ENCODE measurements at places on chromosomes 2 and 18.
A peak's percentile ranks its signal among the peaks of the same experiment; 100 is the strongest.

GRCh38 chr2:43472527-43473194, 123.2 kb downstream of the THADA start:
- DNase-seq: no peak

GRCh38 chr2:187924293-187924692, 367.4 kb upstream of the GULP1 start:
- no peak for DNase-seq

DNA sequence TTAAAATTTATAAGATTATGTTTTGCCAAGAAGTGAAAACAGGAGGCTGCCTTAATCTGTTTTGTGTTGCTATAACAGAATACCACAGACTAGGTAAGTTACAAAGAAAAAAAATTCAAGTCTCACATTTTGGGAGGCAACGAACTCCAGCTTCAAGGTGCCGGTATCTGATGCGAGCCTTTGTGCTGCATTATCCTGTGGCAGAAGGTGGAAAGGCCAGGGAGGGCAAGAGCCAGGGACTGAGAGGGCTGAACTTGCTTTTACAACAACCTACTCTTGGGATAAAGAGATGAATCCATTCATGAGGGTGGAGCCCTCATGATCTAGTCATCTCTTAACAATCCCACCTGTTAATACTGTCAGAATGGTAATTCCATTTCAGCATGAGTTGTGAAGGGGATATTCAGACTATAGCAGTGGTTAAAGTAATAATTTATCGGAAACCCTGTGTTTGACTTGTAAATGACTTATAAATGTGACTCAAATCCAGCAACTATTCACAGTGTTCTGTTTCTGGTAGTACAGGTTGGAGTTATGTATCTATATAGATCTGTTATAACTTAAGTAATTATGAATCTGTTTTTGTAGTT, 3.7 kb downstream of the MTX2 start:
- no peak for DNase-seq

GRCh38 chr2:144982481-144982880, 462.6 kb upstream of the ZEB2 start:
- DNase-seq: no peak

- DNase-seq: no peak
These were observed 6.1 kb upstream of the INO80B start for GRCh38 chr2:74448771-74449170.

DNA sequence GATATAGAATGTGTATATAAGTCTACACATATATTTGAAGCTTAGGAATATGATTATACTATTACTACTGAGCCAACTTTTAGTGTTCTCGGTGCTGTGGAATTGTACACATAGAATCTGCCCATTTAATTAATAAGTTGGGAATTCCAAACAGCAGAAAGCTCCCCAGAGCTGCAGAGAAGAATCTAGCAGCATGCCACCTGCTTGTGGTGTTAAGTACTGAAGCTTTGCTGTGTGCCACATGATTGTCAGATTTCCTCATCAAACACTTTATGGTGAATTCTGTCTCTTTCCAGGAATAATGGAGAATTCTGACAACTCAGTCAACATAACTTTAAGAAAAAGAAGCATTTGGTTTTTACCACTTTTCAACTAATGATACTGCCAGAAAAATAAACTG, 117.8 kb downstream of the WDSUB1 start:
- no peak for DNase-seq

DNA sequence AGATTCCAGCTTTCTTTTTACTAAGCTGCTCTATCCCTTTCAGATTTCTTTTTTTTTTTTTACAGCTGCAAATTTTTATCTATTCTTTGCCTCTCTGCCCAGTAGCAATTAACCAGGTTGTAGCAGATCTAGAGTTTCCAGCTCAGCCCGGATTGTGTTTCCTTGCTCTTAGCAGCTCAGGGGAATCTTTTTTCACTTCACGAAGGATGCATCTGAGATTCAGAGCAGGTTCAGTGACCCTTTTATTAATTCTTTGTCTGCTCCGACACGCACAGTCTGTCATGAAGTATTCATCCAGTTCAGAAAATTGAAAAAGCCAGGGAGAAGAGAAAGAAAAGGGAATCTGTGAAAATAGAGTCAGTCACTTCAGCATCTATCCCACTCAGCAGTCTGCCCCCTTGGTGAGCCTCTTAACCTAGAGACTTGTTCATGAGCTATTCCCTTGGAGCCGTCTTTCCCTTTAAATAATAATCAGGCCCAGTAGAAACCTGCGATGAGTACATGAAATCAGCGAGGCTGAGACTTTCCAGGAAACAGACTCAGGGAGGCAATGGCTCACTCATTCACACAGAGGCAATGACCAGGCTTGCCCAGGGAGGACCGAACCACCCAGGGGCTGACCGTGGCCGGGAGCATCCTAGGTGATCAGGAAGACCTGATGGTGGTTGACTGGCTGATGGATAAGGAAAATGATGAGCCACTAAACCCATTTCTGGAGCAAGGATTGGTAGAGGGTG, 103.4 kb upstream of the ITGA6 start:
- DNase-seq: no peak

DNA sequence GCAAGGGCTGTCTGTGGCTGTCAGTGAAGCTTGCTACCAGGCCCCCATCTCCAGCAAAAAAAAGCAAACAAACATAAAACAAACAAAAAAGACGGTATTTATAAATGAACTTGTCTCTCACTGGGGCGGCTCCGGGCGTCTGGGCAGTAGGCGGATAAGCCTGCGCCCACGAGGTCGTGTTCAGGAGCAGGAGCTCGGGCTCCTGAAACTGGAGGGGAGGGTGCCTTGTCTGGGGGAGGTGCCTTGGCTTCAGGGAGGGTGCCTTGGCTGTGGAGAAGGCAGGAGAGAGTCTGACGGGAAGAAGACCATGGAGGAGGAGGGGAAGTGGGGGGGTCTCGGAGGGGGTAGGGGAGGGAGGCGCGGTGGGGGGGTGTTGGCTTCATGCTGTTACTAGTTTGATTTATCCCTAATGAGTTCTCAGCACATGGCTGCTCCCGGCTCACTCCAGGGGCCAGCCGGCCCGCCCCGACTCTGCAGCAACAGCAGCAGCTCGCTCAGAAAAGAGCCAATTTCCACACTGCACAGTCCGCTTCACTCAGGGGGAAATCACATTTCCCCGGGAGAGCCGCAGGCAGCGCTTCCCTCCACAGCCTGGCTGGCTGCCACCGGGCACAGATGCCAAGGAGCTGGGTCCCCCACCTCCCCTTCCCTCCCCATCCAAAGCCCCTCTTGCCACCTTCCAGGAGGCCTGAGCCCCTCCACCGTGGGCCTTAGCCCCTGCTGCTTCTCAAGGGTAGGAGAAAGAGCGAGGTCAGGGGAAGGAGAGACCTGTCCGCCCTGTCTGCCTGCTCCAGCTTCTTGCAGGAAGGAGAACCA, 38.7 kb downstream of the PSD4 start:
- DNase-seq: no peak

DNA sequence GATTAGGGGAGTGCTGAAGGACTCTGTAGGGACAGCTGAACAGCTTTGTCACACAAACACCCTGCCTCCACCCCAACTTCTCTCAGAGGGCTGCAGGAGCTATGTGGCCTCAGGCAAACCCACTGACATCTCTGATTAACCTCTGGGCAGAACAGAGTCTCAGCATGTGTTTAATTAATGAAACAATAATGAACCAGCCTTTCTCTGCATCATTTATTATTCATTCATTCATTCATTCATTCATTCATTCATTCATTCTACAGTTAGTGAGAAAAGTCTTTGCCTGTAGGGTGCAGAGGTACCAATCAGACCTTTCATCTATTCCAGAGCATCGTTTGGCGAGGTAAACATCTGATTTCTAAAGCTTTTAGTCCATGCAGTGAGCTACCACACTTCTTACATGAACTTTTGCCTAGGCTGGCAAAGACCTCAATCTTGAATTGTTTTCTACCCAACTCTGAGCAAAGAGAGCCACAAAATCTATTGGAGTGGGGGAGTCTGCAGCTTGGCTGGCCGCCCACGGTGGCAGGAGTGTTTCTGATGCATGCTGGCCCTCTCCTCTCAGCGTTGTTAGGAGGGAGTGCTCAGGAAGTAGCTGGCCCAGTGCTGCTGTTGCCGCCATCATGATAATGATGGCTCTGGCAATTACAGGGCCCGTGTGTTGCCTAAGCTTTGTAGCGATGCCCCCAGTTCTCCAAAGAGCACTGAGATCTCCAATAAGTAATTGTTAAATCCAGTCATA, 198.9 kb downstream of the SMAD7 start:
- DNase-seq: no peak

- DNase-seq: no peak
These were observed 11.8 kb upstream of the CBLN2 start for GRCh38 chr18:72555968-72556367.

DNA sequence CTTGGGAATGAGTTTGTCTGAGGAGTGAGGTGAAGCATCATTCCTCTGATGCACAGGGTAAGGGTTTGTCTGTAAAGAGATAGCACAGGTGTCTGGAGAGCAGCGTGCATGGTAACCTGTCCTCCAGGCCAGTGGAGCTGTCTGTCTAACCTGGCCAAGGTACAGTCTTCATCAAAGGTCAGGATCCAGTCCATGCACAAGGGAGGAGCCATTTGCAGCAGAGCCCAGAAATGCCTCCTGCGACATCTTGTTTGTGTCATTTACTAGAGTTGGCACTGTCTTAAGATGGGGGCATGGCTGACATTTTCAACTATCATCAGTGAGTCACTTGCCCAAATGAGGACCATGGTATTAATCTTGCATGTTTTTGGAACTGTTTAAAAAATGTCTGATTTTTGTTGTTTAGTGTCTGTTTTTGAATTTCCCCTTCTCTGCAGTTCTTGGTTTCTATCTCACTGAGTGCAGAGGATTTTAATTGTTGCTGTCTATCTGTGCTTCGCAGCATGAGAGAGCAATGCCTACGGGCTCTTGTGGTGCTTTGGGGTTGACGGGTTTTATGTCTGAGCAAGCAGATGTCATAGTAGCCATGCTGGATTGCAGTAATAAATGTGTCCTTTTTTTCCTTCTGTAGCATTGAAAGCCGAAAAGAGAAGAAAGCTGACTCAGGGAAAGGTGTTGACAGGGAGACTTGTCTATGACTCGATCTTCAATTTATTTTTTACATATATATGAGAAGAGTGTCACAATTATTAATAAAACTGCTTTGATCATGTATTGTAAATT, 91.3 kb downstream of the DPP4 start:
- no peak for DNase-seq

- DNase-seq: no peak
These were observed 545.3 kb downstream of the TSN start for GRCh38 chr2:122300758-122301157.

GRCh38 chr2:8627692-8628085, 54.2 kb upstream of the ID2 start:
- no peak for DNase-seq

- DNase-seq: no peak
These were observed 2.8 kb upstream of the TANC1 start for GRCh38 chr2:158965641-158966040.

DNA sequence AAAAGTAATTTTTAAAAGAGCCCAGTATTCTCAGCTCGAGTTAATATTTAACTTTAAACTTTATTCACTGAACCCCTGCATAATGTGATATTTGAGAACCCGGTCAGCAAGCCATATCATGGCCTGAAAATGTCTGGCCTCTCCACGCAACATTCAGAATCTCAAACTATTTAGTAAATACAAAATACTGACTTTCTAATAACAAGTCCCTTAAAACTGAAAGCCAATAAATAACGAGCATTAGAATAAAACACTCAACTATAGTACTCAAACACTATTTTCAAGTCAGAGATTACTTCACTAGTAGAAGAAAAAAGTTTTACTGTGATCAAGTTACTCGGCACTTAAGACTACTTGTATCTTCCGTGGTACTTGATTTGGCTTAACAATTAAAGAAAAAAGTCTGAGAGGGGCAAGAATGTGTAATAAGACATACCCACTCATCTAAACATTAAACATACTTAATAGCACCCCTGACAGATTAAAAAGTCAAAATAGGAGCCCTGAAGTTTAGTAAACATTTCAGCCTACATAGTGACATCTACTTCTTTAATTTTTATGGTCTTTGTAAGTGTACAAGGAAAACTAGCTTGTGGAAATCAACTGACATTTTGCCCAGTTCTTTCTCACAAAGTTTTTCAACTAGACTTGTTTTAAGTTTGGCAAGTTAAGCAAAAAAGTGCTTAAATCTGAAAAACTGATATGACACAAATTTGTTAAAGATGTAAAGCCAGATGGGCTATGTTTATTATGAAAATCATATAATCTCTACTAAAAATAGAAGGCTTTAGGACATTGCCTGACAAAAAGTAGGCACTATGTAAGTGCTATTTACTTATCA, 38.2 kb downstream of the RTN4 start:
- no peak for DNase-seq

DNA sequence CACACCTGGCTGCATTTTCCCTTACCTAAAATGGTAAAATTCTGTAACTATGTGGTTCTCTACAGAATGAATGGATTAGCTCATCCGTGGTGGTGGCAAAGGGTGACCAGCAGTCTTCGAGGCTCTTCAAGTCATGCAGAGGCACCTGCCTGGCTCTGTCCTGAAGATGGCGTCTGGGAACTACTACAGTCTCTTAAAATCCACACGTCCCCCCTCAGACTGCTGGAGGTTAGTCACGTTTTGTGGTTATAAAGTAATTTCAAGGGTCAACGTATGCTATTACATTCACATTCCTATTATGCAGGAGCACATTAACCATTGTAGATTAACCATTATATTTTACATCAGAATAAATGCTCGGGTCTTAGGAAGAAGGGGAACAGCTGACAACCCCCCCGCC, 616.7 kb downstream of the GALR1 start:
- no peak for DNase-seq

GRCh38 chr2:12502759-12503158, 214.0 kb upstream of the TRIB2 start:
- DNase-seq: peak; percentile 37

DNA sequence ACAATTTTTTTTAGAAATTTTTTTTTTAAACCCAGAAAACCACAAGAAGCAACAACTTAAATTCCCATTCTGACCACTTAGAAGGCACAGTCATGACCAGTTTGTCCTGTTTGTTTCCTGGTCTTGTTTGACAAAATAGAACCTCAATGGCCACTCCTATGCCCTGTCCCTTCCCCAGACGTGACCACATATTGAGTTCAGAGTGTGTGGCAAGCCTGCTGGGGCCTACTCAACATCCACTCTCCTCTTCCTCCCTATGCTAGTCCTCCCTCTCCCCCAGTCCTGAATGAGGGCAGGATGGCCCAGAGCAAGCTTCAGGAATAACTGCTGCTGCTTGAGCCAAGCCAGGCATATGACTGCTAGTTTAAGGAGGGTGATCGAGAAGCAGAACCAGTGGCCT, 89.6 kb downstream of the PRELID3A start:
- DNase-seq: no peak

DNA sequence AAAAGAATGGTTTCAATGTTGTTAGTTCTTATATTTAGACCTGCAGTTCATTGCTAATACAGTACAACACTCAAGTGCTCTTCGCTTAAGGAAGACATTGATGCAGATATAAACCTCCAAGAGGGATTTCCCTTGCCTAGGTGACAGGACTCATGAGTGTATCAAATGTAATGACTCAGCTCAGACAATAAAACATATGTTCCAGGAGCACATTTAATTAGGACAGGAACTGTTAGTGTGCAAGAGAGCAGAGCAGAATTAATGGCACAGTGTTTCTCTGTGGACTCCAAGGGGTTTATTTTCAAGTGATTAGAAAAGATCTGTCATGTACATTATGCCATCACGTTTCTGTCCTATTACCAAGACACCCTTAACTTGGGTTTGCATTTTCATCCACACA, 375.0 kb downstream of the LRRTM4 start:
- DNase-seq: no peak

- DNase-seq: no peak
These were observed 7.5 kb upstream of the CCDC195 start for GRCh38 chr2:224723586-224724217.

- no peak for DNase-seq
These were observed 26.4 kb upstream of the PGAP1 start for GRCh38 chr2:196952936-196953335.
